ENCODE measurements at places on chromosomes 5 and 9.

- DNase-seq: no peak
Measured at GRCh38 chr9:128643519-128644300, 12.9 kb downstream of the DYNC2I2 start.

GRCh38 chr9:30507166-30507565 is 1877.3 kb upstream of the ACO1 start:
- no peak for DNase-seq

DNA sequence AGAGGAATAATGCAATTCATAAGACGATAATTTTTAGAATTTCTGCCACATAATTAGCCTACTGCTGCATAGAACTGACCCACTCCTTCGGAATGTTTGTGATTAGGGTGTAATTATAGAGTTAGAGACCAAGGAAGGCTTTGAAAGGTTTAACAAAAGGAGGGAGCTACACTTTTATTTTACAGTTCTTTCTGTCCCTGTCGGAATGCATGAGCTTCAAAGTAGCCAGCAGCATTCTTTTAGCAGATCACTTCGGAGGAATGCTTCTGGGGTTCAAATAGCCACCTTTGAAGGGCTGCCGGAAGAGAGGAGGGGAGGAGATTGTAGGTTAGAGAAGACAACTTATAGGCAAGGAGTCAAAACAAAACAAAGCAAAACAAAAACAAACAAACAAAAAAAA is 168.1 kb downstream of the GRIA1 start:
- DNase-seq: no peak

DNA sequence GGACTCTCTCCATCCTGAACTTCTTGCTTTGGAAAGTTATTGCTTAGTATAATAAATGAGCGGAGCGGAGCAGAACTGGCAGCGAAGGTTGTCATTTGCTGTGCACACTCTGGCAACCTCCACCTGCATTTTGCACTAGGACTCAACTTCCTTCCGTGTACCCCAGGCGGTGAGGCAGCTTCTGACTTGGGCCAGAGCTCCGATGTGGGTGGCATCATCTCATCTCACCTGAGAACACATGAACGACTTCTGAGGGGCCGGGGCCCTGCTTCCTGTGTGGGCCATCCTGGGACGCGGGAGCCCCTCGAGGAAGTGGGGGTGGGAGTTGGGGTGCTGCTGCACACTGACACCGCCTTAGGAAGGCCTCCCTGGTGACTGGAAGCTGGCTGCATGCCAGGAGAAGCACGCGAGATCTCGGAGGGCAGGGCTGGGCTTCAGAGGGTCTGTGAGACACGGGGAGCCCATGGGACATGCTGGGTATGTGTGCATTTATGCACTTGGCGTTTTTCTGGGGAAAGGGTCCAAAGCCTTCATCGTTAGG is 56.5 kb upstream of the COL5A1 start:
- DNase-seq: no peak

- DNase-seq: no peak
Measured at GRCh38 chr9:26974927-26975326, 18.7 kb downstream of the IFT74 start.

GRCh38 chr5:115132465-115132864 is 37.2 kb downstream of the TRIM36 start:
- DNase-seq: no peak

Measured in stimulated activated CD4-positive, alpha-beta T cell treated with anti-CD3 and anti-CD28 coated beads, Interleukin-12 subunit alpha, Interleukin-12 subunit beta, amount 100 ng/mL, for 48 hours (primary cell).